ENCODE measurements at places on chromosomes 16 and 17.

GRCh38 chr17:57377094-57377493, 120.8 kb downstream of the MSI2 start:
- no peak for DNase-seq

DNA sequence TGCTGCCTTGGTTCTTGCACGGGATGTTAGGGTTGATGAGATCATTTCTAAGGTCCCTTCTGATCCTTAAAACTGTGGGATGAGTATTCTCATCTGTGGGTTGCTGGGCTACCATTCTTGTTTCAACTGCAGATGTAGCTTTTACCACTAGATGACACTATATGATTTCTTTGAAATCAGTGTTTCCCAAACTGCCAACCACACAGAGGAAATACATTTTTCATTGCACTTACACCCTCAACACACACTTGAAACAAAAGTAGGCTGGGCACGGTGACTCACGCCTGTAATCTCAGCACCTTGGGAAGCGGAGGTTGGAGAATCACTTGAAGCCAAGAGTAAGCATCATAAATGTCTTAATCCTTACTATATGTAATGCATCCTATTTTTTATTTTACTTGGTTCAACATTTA, 15.3 kb downstream of the LCMT1 start:
- DNase-seq: peak; percentile 44

- no peak for DNase-seq
Measured at GRCh38 chr16:13527332-13527731, 392.6 kb upstream of the ERCC4 start.

DNA sequence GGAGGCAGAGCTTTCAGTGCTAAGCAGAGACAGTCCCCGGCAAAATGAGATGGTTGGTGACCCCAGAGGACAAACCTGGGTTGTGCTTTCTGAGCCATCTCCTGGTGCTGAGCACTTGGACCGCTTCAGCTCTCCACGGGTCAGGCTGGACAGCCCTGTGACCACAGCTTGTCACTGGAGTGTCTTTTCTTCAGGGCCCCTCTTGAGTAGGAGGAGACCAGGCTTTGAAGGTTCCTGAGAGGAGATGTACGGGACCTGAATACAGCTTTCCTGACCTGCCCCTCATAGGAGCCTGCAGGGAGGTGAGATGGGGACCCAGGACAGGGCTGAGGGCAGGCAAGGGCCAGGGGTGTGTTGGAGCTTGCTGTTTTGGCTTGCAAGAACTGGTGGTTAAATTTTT, 17.8 kb upstream of the ADGRG1 start:
- DNase-seq: no peak

DNA sequence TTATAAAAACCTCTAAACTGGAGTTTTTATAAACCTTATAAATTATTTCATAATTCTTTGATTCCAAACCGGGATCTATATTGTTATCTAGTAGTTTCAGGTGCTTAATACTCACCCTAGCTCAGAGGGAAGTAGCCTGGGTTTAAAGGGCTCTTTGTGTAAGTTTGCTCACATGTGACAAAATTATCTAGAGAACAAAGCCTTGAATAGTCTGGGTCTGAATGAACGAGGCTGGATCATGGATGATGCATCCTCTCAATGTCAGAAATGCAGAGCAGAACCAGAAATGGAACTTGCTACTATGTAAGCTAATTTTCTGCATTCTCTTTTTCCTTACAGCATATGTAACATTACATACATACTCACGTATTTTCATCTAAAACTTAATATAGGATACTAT, 103.9 kb upstream of the NETO2 start:
- DNase-seq: no peak

- DNase-seq: no peak
Measured at GRCh38 chr16:54240271-54241129, 46.1 kb downstream of the IRX3 start.

DNA sequence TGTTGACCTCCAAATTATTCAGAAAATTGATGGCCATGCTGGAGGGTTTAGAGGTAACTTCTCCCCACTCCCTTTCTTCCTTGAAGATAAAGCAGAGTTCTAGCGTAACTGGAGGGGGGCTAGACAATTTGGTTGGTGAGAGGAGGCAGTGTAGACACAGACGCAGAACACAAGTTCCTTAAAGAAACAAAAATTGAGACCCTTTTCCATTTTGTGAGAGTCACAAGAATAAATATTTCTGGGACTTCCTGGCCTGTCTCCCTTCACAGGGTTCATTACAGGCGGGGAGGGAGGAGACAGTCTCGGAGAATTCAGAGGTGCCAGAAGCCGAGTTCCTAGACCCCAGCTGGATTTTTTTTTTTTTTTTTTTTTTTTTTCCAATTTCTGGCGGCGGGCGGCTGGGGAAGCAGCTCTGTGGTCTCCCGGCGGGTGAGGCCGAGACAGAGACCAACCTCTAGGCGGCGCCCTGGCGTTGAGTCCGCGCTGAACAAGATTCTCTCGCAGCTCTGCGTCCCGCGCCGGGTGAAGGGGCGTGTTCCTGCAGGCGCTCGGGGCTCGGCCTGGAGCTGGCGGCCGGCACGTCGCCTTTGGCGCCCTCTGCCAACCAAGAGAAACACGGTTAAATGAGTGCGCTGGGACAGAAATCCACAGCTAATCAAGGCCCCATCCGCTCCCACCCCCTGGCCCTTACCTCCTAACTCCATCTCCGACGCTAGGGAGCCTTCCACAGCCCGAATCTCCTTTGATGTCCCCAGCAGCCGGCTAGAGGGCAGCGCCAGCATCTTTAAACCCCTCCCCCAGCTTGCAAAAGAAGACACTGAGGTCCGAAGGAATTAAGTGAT, 10.2 kb upstream of the HOXB9 start:
- DNase-seq: peak; percentile 70

DNA sequence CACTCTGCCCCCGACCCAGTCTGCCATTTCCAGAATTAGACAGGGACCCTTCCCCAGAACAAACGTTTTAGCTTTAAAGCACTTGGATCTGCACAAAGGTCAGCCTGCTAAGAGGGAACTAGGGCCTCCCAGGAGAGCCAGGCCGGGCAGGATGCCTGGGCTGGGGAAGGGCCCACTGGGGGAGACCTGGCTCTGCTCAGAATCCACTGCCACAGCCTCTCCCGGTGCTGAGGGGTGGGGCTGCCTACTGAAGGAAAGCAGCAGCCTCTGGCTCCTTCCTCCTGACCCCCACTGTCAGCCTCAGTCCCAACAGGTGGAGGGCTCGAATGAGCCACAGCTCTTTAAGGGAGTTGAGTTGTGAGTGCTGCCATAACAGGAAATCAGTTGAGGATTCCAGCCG, 1.7 kb downstream of the YBX2 start:
- DNase-seq: no peak

DNA sequence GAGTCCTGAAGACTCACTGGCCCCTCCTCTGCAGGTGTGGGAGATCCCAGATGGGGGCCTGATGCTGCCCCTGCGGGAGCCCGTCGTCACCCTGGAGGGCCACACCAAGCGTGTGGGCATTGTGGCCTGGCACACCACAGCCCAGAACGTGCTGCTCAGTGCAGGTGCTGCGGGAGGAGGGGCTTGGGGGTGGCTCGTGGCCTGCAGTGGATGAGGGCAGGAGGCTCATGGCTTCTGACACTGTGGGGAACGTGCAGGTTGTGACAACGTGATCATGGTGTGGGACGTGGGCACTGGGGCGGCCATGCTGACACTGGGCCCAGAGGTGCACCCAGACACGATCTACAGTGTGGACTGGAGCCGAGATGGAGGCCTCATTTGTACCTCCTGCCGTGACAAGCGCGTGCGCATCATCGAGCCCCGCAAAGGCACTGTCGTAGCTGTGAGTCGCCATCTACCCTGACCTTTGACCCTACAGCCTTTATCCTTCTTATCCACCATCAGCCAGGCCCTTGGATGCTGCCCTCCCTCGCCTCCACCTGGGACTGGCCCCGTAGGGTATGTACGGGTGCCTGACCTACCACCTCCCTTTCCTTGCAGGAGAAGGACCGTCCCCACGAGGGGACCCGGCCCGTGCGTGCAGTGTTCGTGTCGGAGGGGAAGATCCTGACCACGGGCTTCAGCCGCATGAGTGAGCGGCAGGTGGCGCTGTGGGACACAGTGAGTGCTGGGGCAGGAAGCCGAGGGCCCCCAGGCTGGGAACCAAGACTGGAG, 3.6 kb downstream of the CORO1A start:
- DNase-seq: peak; percentile 89

- no peak for DNase-seq
Measured at GRCh38 chr17:79027925-79028491, 4.0 kb downstream of the C1QTNF1 start.

Data from CD4-positive, alpha-beta T cell treated with Interleukin-10 for 1 hour (primary cell).